ENCODE measurements at places on chromosomes 16 and 17.

DNA sequence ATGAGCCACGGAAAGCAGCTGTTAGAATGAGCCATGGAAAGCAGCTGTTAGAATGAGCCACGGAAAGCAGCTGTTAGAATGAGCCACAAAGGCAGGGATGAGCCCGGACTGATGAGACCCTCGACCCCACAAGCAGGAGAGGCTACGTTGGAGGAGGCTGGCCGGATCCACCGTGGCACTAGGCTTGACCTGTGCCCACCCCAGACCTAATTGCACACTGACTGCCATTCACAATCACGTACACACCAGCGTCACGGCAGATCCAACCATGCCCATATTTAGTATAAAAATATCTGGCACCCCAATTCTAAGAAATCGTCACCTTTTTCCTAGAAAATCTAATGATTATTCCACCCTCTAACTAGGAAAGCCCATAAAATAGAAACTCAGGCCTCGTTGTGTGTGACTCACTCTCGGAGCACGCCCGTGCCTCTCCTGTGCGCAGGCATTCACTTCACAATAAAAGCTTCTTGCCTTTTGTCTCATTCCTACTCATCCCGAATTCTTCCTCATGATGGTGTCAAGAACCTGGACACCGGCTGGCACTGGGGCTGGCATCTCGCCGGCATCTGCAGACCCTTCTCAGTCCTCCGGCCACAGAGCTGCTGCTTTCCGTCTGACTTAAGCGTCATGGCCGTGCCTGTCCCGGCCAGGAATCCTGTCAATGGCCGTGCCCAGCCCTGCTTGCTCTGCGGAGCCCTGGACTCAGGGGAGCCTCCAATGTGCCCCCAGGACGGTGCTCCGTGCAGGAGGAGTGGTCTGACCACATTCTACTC, 5.5 kb upstream of the SECTM1 start:
- peak; percentile 85 for DNase-seq

DNA sequence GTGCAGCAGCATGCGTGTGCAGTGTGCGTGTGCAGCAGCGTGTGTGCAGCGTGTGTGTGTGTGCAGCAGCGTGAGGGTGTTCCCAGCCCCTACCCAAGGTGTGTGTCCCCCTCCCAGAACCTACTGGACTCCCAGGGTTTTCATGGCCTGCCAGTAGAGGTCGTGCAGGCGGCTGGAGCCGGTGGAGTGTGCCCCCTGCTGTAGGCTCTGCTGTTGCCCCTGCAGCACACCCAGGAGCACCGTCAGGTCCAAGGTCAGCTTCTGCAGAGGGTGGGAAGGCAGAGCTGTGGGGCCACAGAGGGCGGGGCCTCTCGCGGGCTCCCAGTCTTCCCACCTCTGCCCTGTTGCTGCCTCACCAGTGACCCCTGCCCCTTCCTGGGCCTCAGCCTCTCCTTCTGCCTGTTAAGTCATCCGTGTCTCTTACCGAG, 14.9 kb downstream of the MYBBP1A start:
- no peak for DNase-seq

- no peak for DNase-seq
These were observed 362.3 kb upstream of the RBFOX1 start for GRCh38 chr16:6970171-6970857.

DNA sequence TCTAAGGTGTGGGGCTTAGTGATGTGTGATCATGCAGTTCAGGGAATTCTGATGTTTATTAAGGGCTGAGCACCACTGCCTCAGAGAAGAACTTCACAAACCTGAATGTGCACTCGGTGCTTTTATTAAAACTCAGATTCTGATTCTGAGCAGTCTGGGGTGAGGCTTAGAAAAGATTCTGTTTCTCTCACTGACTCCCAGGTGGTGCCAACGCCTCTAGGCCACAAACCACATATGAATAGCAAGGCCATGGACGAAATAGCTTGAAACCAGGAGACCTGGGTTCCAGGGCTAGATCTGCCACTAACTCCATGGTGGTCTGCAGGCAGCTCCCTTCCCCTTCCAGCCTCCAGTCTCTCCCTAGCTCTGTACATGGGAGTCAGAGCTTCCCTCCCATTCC, 169.1 kb downstream of the HS3ST3B1 start:
- DNase-seq: no peak

- no peak for DNase-seq
These were observed 205.1 kb upstream of the ELAC2 start for GRCh38 chr17:13222975-13223374.

DNA sequence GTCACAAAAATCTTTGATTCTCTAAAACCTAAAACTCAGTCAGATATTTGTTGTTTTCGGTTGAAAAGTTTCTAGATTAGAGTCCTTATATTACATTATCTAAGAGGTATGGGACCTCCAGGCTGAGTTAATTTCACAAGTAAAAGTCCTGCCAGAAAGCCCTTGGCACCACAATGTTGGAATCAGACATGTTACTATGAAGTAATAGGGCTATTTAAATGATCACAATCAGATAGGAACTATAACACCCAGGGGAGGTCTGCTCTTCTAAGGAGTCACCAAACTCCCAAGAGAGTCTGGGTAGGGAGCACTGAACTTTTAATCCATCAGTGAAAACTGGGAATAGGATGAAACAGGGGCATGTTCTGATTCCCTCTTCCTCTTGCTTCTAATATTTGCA, 54.2 kb downstream of the WIPI1 start:
- no peak for DNase-seq

DNA sequence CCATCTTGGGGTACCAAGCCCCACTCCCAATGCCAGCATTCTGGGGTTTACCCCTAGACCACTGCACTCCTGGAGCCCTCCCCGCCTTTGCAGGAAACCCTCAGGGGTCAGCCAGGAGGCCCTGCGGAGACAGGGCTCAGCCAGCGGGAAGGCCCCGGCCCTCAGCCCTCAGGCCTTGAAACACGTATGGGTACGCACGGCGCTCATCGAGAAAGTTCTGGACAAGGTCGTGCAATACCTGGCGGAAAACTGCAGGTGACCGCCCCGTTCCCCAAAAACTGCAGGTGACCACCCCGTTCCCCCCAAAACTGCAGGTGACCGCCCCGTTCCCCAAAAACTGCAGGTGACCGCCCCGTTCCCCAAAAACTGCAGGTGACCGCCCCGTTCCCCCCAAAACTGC, 24.7 kb downstream of the SGSM2 start:
- no peak for DNase-seq

DNA sequence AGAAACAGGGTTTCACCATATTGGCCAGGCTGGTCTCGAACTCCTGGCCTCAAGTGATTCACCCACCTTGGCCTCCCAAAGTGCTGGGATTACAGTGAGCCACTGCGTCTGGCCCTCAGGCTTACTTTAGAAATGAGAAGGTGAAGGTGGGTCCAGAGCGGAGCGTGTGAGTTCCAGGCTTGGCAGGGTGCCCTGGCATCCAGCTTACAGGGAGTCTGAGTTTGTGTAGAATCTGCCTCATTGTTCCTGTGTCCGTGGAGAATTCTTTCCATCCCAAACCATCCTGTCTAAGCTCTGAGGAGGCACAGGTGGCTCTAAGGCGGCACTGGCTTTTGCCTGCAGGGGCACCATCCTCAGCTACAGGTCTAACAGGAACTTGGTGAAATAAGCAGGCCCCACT, 50.6 kb downstream of the RAB11FIP3 start:
- no peak for DNase-seq

DNA sequence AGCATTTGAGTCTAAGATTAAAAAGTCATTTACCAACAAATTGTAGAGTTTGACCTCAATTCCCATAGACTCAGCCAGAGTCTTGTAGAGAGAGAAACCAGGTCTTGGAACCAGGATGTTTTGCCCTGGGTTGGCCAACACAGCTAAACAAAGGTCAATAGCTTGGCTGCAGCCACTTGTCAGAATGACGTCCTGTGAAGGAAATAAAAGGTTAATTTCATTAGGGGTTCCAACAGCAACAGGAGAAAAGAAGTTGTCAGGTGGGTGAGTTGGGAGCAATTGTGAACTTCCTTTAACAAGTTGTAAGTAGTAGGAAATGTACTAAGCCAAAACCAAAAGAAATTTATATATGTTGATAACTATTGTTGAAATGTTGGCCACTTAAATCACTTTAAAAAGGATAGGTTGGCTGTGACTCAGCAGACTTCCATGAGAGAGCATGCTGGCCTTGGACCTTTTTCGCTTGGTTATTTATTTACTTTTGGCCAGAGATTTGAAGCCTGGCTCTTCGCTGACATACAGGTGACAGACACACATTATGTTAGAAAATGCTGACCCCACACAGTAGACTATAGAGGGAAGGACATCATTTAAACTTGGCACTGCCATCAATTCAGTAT, 4.3 kb downstream of the TAT start:
- DNase-seq: no peak

DNA sequence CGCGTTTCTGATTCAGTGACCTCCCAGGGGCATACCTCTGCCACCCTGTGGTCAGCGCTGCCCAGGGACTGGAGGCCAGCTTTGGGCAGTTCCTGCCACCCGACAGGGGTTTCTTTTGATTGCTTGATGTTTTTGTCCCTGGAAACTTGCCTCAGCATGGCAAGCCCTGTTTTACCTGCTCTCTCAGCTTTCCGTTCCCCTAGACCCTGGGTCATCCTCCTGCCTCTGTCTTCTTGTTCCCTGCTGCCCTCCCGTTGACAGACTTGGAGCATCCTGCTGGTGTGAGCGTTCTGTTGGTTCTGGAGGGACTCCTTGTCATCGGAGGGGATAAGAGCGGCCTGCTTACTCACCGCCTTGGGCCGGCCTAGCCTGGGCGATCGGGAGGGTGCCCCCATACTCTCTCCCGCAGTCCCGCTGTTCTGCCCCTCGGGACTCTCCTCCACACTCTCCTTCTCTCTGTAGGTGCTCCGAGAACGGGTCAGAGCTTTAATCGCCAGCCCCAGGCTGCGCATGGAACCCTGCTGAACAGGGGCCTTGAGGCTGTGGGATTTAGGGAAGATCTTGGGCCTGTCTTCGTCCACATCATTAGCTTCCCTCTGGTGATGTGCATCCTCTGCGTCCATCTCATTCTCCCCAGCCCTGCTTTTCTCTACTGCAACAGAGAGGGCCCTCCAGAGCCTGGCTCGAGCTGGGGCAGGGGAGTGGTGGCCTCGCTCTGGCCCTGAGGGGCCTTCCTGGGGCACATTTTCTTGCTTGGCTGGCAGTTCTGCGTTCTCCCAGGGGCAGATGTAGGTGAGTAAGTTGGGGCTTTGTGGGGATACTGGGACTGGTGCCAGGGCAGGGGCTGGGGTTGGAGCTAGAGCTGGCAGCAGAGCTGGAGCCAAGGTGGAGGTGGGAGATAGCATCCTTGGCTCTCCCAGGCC, 13.7 kb downstream of the GPR179 start:
- no peak for DNase-seq

DNA sequence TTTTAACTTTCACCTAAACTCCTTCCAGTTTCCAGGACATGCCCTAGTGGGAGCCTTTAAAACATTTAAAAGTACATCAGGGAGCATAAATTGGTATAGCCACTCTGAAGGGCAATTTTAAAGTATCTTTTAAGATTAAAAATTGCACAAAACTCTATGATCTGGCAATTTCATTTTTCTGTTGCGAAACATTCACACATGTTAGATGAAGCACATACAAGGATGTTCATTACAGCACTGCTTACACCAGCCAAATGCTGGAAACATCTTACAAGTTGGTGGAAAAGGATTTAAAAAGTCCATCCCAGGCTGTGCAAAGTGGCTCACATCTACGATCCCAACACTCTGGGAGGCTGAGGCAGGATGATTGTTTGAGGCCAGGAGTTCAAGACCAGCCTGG, 26.4 kb upstream of the LONP2 start:
- no peak for DNase-seq

DNA sequence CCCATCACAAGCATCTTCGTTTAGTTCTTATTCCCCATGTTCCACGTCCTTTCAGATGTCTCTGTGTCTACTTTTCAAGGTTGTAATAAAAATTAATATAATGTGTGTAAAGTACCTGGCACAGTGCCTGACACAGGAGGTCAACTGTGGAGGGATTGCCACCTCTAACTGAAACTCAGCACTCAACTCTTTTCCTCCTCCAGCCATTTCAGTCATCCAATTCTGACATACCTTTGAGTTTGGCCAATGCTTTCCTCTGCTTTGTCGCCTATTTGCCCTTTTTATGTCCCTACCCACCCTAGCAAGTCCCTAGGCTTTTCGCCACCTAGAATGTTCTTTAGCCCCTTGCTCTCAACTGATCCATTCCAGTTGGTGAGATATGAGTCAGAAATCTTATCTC, 1.6 kb downstream of the UBE2Z start:
- DNase-seq: no peak

DNA sequence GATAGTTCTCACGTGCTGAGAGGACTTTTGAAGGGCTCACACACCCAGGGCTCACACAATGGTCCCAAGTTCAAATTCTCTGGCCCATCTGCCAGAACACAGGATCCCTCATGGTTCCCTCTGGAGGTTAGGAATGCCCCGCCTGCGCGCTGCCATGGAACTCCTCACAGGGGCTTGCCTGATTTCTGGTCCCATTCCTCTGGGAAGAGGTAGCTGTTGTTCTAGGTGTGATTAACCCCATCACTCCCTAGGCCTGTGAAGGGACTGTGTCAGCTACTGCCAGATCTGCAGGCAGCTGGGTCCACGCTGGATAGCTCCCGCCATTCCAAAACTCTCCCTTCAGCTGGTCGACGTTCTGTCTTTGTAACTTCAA, 2.3 kb upstream of the ARMC5 start:
- no peak for DNase-seq

GRCh38 chr17:13520899-13521572, 80.7 kb downstream of the HS3ST3A1 start:
- DNase-seq: no peak

DNA sequence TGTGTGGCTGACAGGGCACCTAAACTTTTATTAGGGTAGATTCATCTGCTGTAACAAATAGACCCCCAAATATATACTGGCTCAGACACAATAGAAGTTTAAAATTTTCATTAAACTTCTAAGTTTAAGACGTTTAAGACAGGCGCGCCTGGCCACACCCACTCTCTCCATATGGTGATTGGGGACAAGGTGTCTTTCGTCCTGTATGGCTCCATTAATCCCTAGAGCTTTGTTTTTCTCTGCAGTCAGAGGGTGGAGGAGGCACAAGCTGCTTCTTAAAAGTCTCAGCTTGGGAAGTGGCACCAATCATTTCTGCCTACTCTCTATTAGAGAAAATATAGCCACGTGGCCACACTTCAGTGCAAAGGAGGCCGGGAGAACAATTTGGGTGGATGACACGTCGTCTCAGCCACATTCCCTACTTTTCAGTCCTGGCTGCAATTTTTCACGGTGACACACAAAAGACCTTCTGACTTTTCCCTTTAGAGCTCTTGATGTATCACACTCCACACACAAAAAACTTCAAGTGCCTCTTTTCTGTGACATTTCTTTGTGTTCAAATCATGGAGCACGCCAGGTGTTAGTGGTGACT, 125.5 kb upstream of the CACNG3 start:
- no peak for DNase-seq

DNA sequence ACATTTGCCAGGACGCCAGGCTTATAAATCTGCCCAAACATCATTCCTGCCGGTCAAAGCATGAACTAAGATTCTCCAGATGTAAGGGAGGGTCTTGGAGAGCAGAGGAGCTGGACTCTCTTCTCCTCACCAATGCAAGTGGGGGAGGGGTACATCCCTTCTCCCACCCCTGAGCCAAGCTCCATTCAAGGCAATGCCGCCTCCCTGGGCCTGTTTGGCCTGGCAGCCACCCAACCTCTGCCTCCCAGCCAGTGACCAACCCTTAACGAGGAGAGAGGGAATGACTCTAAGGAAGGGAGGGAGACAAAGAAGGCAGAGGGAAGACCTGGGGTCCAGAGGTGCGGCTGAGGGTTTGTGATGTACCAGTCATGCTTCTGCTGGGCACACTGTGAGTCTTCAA, 13.8 kb downstream of the C17orf50 start:
- DNase-seq: no peak

GRCh38 chr16:84406006-84406963, 37.9 kb downstream of the ATP2C2 start:
- DNase-seq: no peak

GRCh38 chr17:74231928-74232907, 18.8 kb downstream of the TTYH2 start:
- DNase-seq: no peak

Measured in foreskin keratinocyte (primary cell).